Myocyte (in vitro differentiated cells): ENCODE measurements at places on chromosomes 3 and 15.

DNA sequence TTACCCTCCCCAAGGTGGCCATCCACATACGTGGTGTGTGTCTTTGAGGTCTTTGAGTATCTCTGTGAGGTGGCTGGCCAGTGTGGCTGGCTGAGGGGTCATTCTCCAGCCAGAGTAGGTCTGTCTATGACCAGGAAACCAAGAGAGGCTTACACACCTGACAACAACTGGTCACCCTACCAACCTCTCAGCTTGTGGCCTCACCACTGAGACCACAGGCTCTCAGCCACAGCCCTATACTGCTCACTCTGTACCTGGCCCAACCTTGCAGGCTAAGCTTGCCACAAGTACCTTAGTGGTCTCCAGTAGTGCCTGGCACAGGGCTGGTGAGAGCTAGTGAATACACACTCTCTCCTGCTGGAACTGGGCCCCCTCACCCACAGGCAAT is 5.1 kb downstream of the HEMK1 start:
- DNase-seq, result no peak

GRCh38 chr3:147197739-147198138 is 208.6 kb downstream of the ZIC4 start:
- no peak for DNase-seq

DNA sequence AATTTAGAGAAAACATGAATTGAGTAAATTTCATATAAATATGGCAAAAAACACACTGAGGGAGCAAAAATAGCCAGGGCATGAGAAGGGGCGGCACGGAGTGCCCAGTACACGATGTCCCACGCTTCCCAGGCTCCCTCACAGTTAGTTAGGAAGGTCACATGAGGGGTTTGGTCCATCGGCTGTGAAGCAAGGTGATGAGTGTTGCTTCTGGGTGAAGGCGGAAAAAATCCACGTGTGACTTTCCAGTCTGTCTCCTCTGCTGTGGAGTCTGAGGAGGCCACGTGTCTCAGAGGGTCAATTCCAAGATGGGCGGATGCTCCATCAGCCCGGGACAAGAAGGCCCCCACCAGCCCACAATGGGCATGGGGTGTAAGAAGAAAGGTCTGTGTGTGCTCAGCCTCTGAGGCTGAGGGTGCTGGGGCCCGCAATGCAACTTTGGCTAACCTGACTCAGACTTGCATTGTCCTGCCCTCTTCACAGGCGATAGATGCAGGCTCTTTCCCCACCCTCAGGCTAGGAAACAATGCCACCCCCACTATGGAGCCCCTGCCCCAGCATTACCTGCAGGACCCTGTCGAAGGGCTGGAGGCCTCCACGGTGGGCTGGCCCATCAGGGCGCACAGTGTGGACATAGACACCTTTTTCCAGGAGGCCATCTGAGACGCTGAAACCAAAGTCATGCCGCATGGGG is 45.7 kb downstream of the GRIP2 start:
- DNase-seq, result no peak

DNA sequence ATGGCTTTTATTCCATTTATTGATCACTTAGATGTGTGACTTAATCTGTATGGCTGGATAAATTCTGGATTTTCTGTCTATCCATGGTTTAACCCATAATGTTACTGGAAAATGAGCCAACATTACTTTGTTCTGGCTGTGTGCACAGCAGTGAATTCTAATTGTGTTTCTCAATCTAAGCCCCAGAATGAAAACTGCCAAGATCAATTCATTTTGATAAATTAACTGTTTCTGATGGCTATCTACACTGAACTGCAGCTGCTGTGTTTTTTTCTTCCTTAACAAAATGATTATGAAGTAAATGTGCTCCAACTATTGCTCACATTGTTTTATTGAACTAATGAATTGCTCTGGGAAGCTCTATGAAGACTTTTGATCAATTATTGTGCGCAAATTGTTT is 35.7 kb upstream of the CPB1 start:
- no peak for DNase-seq
